ENCODE measurements at places on chromosomes 6 and 20. TPM values are rescaled to one million over a fixed set of nuclear protein-coding genes. Genes with fewer than 3 reads are reported as not detected.

PLCB1 gene
- 0.92 TPM for polyA plus RNA-seq

GPR6 gene
- not detected for polyA plus RNA-seq

USP49 gene
- 0.23 TPM for polyA plus RNA-seq

RAB23 gene
- polyA plus RNA-seq, result 7.8 TPM

ITPR3 gene
- polyA plus RNA-seq, result 20.6 TPM

POPDC3 gene
- polyA plus RNA-seq, result 0.32 TPM

MYB gene
- 12.0 TPM for polyA plus RNA-seq

BFSP1 gene
- 0.51 TPM for polyA plus RNA-seq

OPRM1 gene
- polyA plus RNA-seq, result not detected

CCN6 gene
- not detected for polyA plus RNA-seq

CASS4 gene
- polyA plus RNA-seq, result 0.60 TPM

KHDC1 gene
- polyA plus RNA-seq, result 2.0 TPM

TCF21 gene
- polyA plus RNA-seq, result 6.0 TPM

PNLDC1 gene
- polyA plus RNA-seq, result not detected

TOMM34 gene
- polyA plus RNA-seq, result 27.3 TPM

SLC17A1 gene
- polyA plus RNA-seq, result 0.04 TPM

PEX7 gene
- 6.9 TPM for polyA plus RNA-seq

LSM14B gene
- polyA plus RNA-seq, result 25.8 TPM

LY6G6C gene
- 0.07 TPM for polyA plus RNA-seq

FAM50B gene
- 2.5 TPM for polyA plus RNA-seq

OVOL2 gene
- 15.7 TPM for polyA plus RNA-seq

PHACTR1 gene
- polyA plus RNA-seq, result 3.7 TPM

RHAG gene
- not detected for polyA plus RNA-seq

All from sigmoid colon (tissue), 7 donors.